ENCODE measurements at places on chromosomes 6 and 20.

GRCh38 chr6:106124015-106124414 lies 37.9 kb downstream of the PRDM1 start:
- no peak for DNase-seq

DNA sequence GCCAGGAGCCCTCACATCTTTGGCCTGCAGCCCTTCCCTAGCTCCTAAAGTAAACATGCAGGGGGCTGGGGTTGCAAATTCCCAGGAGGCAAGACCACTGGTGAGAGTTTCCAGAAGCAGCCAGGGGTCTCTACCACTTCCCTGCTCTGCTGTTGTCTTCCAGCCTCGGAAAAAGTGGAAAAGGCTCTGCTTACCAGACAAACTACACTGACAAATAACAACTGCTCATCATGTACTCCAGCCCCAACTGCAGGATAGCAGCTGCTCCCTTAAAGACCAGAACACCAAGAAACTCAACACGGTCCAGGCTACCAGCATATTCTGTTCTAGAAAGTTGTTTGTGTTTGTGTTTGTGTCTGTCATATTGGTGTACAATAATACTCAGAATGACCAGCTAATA lies 187.5 kb upstream of the MARCKS start:
- no peak for DNase-seq

DNA sequence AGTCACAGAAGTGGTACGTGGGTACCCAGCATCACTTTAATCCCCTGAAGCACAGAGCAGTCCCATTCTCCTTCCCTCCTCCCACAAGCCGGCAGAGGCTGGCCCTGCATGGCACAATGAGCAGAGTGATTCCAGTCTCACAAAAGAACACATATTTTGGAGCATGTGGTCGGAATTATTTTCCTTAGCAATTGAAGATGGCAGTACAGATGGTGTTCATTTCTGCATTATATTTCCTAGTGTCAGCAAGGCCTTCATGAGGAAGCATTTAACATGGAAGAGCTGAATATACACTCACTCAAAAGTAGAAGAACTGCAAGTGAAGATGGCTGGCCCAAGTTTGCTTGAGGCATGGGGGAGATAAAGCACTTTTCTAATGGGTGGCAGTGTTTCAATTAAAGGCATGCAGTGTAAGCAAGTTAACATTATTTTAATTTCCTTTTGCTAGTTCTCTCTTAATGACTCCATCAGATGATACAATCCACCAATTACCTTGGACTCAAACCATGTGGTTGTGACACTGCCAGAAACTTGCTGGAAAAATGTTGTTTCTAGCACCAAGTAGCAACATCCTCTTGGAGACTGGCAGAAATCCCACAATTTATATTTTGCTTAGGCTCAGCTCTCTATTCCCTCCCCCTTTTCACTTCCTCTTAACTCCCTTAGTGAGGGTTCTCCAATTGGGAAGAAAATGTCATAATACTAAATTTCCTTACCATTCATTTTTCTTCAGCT lies 74.4 kb downstream of the ARHGAP18 start:
- no peak for DNase-seq

DNA sequence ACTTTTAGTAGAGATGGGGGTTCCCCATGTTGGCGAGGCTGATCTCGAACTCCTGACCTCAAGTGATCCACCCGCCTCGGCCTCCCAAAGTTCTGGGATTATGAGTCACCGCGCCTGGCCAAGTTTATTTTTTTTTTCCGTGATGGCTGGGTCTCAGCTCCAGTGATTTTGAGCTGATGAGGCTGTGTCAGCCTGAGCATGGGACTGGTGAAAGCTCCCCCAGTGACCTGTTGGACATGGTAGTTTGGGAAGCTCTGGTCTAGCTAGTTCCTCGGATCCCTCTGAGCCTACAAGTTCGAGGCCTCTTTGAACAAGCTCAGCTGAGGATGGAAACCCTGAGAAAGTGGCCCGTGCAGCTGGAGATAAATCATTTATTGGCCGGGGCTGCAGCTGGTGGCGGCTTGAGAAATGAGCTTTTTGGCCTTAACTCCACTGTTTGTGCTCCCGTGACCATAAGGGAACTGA lies 126.8 kb downstream of the SNX5 start:
- no peak for DNase-seq

GRCh38 chr20:48128436-48128835 lies 343.2 kb upstream of the SULF2 start:
- DNase-seq = no peak

GRCh38 chr6:131791476-131791875 lies 16.3 kb upstream of the ENPP1 start:
- no peak for DNase-seq

- DNase-seq = no peak
These were observed 647.9 kb downstream of the KIF16B start for GRCh38 chr20:15925376-15925775.

- no peak for DNase-seq
These were observed 665.5 kb downstream of the BCKDHB start for GRCh38 chr6:80771941-80772340.

- no peak for DNase-seq
These were observed 470.6 kb upstream of the ARID1B start for GRCh38 chr6:156306531-156306930.

DNA sequence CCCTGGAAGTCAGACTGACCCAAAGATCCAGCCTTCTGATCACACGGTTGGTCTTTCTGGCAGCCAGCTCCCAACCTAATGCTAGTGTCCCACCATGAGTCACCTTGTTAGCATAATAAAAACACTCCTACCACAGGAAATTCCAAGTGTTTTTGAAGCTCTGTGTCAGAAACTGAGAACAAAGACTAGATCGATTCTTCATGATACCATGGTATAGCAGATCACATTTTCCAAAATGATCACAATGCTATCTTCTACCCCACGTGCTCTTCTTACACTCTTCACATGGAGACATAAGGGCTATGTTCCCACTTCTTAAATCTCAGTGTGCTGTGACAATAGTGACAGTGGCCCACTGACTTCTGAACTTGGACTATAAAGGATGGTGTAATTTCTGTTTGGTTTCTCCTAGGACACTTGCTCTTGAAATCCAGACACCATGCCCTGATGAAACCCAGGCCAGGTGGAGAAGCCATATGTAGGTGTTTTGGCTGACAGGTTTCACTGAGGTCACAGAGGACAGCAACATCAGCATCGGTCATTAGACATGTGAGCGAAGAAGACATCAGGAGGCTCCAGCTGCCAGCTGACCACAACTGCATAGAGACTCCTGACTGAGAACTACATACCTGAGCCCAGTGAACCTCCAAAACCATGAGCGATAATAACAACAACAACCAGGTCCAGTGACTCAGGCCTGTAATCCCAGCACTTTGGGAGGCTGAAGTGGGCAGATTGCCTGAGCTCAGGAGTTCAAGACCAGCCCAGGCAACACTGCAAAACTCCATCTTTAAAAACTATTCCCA lies 57.5 kb downstream of the MKKS start:
- DNase-seq = no peak

GRCh38 chr20:10671919-10672623 lies 1.7 kb downstream of the JAG1 start:
- peak; percentile 88 for DNase-seq

GRCh38 chr6:113642714-113643406 lies 214.3 kb upstream of the MARCKS start:
- DNase-seq = no peak

DNA sequence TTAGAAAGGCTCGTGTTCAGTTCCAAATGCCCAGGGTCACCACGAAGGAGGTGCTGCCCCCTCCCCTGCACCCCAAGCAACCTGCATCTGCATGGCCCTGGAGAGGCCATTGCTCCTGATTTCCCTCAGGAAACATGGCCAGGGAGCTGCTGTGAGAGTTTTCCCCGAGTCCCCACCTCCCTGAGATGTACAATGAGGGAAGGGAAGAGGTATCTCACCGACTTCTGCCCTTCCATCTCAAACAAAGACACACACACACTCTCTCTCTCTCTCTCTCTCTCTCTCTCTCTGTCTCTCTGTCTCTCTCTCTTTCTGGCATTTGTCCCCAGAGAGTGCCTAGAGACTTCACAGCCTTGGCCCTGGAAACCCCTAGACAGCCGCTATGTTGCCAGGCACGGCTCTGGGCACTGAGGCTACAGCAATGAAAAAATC lies 120.4 kb downstream of the MRPL14 start:
- no peak for DNase-seq

DNA sequence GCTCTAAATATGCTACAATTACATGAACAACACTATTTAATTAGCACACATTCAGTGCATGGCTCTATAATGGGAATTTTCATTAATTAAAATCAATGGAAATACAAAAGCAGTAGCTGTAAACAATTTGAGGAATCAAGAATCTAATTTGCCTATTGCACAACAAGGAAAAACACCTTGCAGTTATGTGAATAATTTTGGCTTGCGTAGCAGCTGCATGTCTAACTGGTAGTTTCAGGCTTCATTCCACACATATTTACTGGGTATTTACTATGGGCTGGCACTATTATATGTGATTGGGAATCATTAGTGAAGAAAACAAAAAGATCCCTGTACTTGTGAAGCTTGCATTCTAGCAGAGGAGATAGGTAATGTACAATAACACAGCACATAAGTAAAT lies 26.4 kb downstream of the KIF6 start:
- no peak for DNase-seq

DNA sequence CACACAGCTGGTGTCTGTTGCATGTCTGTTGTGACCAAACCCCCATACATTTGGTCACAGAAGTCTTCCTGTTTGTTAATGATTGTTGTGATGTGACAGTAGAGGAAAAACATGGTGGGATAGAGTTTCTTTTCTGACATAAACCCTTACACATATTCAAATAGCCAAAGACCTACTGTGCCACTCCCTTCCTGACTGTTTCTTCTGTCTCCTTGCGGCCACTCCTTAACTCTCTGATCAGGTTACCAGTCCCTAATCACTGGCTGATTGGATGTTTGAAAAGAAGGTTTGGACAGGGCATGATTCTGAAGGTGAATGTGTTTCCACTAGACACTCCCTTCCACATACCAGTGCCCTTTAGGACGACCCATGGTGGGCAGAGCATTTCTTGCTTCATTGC lies 101.2 kb downstream of the SCP2D1 start:
- no peak for DNase-seq

DNA sequence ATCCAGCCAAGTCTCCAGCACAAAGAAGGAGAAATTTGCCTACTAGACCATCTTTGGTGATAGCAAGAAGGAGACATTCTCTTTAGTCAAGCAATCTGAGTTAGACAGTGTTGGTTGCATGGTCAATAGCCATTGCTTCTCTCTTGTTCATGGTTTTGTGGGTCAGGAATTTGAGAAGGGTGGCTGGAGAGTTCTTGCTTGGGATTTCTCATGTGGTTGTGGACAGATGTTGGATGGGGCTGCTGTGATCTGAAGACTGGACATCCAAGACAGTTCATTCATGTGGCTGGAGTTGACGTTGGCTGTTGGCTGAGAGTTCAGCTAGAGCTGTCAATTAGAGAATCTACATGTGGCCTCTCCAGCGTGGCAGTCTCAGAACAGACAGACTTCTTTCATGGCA lies 322.3 kb upstream of the PRDM1 start:
- no peak for DNase-seq

- DNase-seq = no peak
These were observed 58.7 kb downstream of the STXBP5 start for GRCh38 chr6:147262946-147263345.

- DNase-seq = no peak
These were observed 97.7 kb downstream of the GRM4 start for GRCh38 chr6:34047913-34048867.

- no peak for DNase-seq
These were observed 27.9 kb downstream of the TAF11 start for GRCh38 chr6:34859951-34860350.

GRCh38 chr6:64733433-64733832 lies 973.6 kb downstream of the EYS start:
- DNase-seq = no peak

- no peak for DNase-seq
These were observed 12.2 kb upstream of the FYN start for GRCh38 chr6:111885373-111886027.

- no peak for DNase-seq
These were observed 13.2 kb upstream of the OSER1 start for GRCh38 chr20:44223721-44224120.

DNA sequence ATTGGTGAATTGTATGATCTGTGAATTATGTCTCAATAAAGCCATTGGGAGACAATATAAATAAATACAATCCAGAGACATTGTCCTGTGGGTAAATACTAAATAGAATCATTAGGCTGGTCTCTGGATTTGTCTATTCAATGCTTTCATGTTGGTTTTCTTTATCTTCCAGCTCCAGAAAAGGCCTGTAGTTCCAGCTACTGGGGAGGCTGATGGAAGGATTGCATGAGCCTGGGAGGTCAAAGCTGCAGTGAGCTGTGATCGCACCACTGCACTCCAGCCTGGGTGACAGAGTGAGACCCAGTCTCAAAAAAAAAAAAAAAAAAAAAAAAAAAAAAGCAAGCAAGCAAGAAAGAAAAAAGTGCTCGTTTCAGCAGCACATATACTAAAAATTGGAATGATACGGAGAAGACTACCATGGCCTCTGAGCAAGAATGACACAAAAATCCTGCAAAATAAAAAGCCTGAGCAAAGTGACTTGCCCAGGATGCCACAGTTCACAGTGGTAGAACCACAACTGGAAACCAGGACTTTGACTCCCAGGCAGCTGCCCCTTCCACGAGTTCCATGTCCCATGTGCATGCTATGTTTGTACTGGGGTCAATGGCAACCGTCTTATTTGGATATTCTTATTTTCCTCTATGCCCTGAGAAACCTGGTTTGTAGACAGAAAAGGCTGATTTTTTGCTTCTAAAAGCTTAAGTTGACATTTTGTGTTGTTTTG lies 33.6 kb upstream of the GMPR start:
- no peak for DNase-seq

Measured in posterior cingulate gyrus (tissue), 11 donors.